Stimulated activated CD4-positive, alpha-beta T cell treated with anti-CD3 and anti-CD28 coated beads, Interleukin-15, amount 100 ng/mL, for 24 hours (primary cell): ENCODE measurements at places on chromosomes 6 and 20.

DNA sequence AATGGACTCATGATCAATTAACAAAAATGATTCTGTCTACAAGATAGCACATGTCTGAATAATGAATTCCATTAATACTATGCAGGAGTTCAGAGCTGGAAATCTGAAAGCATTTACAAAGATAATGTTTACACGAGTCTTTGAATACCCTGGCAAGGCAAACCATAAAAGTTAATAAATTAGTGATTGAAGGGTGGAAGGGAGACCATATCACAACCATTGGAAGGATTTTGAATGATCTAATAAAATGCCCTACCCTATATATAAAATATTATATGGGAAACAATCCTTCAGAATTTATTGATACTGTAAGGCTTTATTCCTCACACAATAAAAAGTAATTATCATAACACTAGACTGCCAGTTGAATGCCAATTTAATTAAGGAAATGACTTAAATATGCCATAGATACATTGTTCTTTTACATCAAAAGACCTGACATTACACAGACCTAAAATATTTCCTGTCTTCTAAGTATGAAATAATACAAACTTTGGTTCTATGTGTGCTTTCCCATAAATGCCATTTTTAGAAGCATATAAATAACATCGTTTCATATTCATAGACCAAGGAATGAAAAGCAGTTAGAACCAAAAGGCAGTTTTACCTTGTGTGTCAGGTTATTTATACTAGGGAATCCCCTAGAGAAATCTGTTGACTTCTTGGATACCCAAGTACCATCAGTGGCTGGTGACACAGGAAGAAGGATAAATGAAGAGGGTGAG lies 249.2 kb upstream of the MARCKS start:
- DNase-seq, result no peak

DNA sequence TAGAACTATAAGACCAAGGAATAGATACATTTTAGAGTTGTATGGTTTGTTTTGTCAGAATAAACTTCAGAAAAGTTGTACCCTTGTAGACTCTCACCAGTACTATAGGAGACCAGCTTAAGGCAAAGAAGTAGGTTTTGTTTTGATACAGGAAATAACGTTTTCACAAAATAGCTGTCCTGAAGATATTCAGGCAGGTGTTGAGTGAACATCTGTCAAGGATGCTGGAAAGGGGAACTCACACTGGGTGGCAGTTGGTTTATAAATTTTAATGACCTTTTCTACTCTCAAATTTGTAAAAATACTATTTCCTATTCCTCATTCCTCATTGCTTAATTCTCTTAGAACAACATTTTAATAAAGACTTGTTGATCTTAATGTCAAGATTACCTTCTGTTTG lies 174.0 kb upstream of the MAN1A1 start:
- DNase-seq, result no peak

- DNase-seq, result peak; percentile 26
These were observed 732 bp downstream of the CYP24A1 start for GRCh38 chr20:54172856-54173652.

- DNase-seq, result no peak
These were observed 493.8 kb downstream of the NKAIN2 start for GRCh38 chr6:124297507-124297906.

- DNase-seq, result peak; percentile 33
These were observed at the start of gene GRIK2 for GRCh38 chr6:101393251-101393828. TSS of gene GRIK2 (plus strand) at chr6:101393708.
